Activated CD4-positive, alpha-beta memory T cell treated with anti-CD3 and anti-CD28 coated beads, Interleukin-2, amount 10 ng/mL, durations not matched to agents 7 days and 5 days (primary cell): ENCODE measurements at places on chromosomes 7 and 10.

- no peak for DNase-seq
Measured at GRCh38 chr7:16652888-16653287, 6.9 kb downstream of the BZW2 start.

GRCh38 chr10:27474741-27475140 is 29.4 kb upstream of the RAB18 start:
- no peak for DNase-seq

GRCh38 chr7:111486472-111487142 is 75.7 kb downstream of the IMMP2L start:
- no peak for DNase-seq

GRCh38 chr7:154765118-154765517 is 237.8 kb downstream of the PAXIP1 start:
- DNase-seq, result no peak

GRCh38 chr7:39582536-39582935 is 16.3 kb downstream of the YAE1 start:
- no peak for DNase-seq

- no peak for DNase-seq
Measured at GRCh38 chr10:1187151-1187854, 131.1 kb downstream of the WDR37 start.

GRCh38 chr7:22855049-22855392 is 32.4 kb upstream of the TOMM7 start:
- DNase-seq, result no peak

DNA sequence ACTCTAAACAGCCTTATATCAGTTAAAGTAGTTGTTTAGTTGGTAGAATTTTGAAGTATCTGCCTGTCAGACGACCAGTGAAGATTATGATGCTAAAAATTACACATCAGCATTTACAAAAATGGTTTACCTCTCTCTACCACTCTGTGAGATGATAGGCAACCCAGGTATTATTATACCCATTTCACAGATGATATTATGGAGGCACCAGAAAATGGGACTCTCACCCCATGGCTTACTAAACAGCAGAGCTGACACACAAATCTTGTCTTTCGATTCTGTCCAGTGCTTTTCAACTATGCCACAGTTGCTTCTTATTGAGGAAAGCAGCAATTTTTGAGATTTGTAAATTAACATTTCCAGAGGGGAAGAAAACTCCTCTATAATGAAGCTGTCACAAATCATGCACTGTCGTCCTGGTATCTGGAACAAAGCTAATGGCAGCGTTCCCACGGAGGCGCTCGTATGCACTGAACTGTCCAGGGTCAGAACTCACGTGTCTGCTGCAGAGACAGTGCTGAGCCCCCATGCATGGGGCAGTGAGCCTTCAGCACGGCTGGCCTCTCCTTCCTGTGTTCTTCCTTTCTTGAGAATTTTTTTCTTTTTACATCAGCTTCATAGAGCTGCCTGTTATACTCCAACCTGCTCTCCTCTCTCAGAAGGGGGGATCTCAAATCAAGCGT is 381.1 kb downstream of the SDK1 start:
- DNase-seq, result no peak

GRCh38 chr10:103820101-103821062 is 35.0 kb downstream of the SH3PXD2A start:
- no peak for DNase-seq

GRCh38 chr7:108415821-108416536 is 40.3 kb downstream of the NRCAM start:
- no peak for DNase-seq

DNA sequence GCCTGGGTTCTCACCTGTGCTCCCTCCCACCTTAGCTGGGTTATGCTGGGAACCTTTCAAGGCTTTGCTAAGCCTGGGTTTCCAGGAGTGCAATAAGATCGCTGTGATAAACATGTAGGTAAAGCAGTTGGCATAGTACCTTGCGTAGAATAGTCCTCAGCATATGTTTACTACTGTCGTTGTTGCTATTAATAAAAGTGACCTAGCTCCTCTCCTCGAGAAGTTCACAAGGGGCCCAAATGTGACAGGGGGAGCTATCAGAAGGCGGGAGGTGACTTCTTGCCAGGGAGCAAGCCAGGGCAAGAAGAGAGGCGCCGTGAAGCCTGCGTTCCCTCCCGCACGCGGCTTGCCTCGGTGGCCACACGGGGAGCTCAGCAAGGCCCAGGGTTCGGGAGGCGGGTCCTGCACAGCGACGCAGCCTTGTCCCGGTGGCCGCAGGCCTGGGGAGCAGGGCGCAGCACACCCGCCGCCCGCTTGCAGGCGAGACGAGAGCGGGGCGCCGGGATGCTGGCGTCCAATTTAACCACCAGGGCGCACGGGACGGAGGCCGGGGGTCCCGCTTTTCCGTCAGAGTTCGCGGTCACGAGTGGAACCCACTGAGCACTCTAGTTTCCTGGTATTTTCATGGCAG is 106.2 kb downstream of the SNX10 start:
- no peak for DNase-seq

GRCh38 chr10:80582286-80582960 is 44.7 kb downstream of the SH2D4B start:
- no peak for DNase-seq

GRCh38 chr10:122379041-122379440 is 4.5 kb downstream of the PLEKHA1 start:
- DNase-seq, result no peak

- no peak for DNase-seq
Measured at GRCh38 chr10:16425449-16425848, 11.4 kb upstream of the PTER start.

DNA sequence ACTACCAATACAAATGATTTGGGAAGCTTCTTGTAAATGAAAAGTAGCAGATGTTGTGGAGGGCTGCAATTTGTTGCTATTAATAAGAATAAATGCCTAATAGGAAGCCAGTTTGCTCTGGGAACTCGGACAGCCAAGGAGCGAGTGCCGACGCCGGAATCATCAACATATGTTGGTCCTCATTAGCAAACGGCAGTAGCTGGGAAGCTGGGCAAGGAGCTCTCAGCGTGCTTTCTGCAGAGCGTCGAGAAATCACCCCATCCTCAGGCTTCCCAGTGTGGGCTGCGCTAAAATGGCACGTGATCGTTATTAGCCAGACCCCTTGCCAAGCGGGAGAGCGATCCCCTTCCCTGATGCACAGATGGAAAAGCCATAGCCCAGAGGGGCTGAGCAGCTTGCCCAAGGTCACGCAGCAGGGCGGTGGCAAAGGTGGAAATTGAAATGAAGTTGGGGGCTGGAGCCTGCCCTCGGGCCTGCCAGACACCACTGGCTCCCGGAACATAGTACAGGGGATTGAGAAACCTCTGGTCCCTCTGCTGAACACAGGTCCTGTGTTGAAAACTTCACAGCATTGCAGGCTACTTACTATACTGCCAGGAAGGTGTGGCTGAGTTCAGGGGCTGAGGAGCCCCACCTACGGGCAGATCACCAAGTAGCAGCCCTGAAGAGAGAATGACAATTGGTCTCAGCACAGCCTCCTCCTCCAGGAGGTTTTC is 326.9 kb downstream of the PLXNA4 start:
- no peak for DNase-seq

DNA sequence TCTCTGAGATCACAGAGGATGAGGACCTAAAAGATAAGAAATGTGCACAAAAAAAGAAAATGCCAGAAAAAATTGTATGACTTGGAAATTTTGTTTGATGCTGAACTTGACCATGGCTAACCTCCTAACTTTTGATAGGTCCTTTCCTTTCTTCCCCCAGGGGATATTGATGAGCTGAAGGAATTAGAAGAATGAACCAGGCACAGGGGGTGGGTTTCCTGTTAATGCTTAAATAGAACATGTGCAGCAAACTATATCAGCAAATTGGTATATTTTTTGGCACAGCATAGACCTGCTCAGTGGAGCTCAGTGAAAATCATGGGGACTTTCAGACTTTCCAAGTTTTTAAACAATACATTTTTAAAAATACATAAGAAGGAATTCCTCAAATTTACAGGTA is 300.7 kb downstream of the HDAC9 start:
- no peak for DNase-seq

- no peak for DNase-seq
Measured at GRCh38 chr10:113485736-113486135, 67.1 kb upstream of the HABP2 start.

- DNase-seq, result no peak
Measured at GRCh38 chr10:127195041-127195506, 1.3 kb downstream of the INSYN2A start.

- no peak for DNase-seq
Measured at GRCh38 chr7:2626498-2627117, 5.2 kb upstream of the TTYH3 start.

DNA sequence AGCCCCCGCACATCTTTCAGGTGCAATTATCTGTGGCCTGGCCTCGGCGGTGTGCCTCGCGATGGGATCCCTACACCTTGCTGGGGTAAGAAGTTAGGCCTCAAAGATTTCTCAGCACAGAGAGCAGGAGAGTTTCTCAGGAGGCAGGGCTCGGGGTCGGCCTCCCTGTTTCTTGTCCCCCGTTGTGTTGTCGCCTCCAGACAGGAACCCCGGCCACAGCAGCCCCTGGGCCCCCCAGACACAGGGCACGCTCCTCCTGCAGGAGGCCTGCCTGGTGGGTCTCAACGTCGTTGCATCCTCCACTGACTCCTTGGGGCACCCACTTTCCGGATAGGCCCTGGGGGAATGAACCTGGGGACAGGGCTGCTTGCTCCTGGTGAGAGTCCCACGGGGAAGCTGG is 229.1 kb upstream of the SHH start:
- no peak for DNase-seq

- DNase-seq, result no peak
Measured at GRCh38 chr10:93851169-93851568, 42.6 kb upstream of the SLC35G1 start.

DNA sequence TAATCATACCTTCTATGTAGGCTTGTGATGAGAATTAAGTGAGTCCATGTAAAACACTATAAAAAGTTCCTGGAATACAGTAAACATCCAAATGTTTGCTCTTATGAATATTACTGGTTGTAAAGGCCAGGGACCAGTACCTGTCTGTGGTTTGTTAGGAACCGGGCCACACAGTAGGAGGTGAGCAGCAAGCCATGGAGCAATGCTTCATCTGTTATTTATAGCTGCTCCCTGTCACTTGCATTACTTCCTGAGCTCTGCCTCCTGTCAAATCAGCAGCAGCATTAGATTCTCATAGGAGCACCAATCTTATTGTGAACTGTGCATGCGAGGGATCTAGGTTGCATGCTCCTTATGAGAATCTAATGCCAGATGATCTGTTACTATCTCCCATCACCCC is 662.0 kb upstream of the ANKRD30A start:
- DNase-seq, result no peak

DNA sequence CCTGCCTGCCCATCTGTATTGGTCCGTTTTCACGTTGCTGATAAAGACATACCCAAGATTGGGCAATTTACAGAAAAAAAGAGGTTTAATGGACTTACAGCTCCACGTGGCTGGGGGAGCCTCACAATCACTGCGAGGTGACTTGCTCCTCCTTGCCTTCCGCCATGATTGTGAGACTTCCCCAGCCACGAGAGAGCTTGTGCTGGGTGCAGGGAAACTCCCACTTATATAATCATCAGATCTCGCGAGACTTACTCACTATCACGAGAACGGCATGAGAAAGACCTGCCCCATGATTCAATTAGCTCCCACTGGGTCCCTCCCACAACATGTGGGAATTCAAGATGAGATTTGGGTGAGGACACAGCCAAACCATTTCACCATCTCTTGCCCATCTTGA is 111.8 kb downstream of the MYL10 start:
- no peak for DNase-seq

DNA sequence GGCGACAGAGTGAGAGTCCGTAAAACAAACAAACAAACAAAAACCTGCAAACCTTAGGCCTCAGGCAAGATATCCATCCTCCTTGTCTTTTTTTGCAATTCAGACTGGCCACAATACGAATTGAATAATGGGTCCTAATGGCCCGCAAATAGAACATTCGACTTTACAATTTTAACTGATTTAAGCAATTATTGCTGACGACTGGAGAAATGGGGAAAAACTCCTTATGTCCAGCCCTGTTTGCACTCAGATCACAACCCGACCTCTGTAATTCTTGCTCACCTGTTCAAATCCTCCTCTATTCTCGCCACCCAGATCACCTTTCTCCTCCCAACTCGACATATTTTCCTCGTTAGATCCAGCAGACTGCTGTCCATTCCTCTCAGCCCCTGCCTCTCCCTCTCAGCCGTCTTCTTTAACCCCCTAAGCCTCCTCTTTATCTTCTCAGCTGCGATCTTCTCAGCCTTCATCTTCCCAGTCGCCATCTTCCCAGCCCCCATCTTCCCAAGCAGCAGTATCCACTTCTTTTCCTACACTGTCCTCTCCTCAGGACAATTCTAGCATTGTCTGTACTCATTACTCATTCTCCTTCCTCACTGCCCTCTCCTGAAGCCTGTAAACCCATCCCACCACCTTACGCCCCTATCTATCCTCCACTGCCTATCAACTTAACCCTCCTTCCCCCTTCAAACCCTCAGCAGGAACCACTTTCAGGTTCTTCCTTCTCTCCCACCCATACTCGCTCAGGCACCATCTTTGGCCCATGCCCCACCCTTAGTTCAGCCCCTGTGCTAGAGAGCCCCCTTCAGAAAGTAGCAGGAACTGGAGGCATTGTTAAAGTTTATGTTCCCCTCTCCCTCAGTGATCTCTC is 61.8 kb downstream of the LRRC17 start:
- no peak for DNase-seq

- no peak for DNase-seq
Measured at GRCh38 chr10:28505359-28505959, 27.5 kb upstream of the WAC start.

- DNase-seq, result no peak
Measured at GRCh38 chr10:97454330-97455036, 8.5 kb downstream of the ZDHHC16 start.

DNA sequence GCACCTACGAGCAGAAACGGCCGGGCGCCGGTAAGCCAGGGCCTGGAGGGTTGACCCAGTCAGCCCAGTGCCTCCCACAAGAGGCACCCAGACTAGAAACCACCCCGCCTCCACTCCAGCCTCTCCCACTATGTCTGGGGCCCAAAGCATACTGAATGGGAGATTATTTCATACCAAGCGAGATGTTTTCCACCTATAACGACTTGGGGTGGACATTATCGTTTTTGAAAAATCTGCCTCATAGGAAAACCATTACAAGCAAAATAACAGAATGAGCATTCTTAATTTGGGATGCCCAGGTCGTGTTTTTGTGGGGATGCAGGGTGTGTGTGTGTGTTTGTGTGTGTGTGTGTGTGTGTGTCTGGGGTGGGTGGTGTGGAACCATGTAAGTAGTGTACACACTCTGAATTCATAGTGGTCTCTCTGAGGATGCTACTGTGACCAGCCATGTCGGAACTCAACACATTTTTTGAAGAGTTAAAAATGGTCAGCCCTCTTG is 1.6 kb downstream of the HOXA6 start:
- DNase-seq, result no peak

- no peak for DNase-seq
Measured at GRCh38 chr10:26095781-26096180, 120.8 kb upstream of the GAD2 start.

DNA sequence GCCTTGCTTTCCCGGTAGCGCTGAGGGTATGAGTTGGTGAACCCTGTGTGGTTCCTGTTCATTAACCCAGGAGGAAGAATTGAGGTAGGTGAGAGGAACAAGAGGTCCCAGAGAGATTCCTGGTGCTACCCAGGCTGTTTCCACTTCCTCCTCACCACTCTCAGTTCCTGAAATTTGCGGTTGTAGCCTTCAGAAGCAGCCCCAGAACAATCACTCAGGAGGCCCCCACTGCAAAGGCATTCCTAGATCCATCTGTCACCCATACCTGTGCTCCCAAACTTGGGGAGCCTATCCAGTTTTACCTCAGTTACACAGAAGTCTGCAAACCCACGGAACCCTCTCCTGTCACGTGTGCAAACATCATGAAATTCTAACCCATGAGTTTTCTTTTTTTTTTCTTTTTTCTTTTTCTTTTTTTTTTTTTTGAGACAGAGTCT is 9.0 kb upstream of the PIP4K2A start:
- no peak for DNase-seq
